ENCODE measurements at places on chromosomes 1 and 21. TPM values are rescaled to one million over a fixed set of nuclear protein-coding genes. Genes with fewer than 3 reads are reported as not detected.

DNA sequence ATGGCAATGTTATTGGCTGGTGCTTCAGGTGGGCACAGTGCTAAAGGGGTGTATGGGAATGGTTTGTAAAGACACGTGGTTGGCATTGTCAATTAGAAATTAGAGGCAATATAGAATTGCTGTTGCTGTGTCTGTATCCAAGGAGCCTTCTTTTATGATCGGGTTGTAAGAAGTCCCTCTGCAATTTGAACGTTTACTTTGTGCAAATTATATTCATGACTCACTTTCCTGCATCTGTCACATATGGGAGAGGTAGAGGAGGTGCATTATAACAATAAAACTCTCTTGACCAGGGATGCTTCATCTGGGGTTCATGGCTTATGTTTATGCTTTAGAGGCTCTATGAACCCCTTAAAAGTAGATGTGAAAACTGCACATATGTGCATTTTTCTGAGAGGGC is 130.4 kb upstream of the DNAH14 start:
- no peak overlapping the region for H3K4me3 ChIP-seq
- H3K36me3 ChIP-seq, result no peaks in the 10 kb centered on the region
- no peak for DNase-seq
- no peak overlapping the region for H3K27ac ChIP-seq
- no peaks in the 10 kb centered on the region for H3K27me3 ChIP-seq

- no peaks in the 10 kb centered on the region for H3K4me1 ChIP-seq
- DNase-seq, result no peak
- no peaks in the 10 kb centered on the region for H3K36me3 ChIP-seq
- H3K4me3 ChIP-seq, result no peak overlapping the region
- H3K27me3 ChIP-seq, result no peaks in the 10 kb centered on the region
These were observed 482.2 kb downstream of the CAMTA1 start for GRCh38 chr1:7267493-7267892.

Gene LCE2A
- not detected for total RNA-seq

GRCh38 chr1:38487396-38487795 is 372.2 kb downstream of the RRAGC start:
- H3K36me3 ChIP-seq, result no peaks in the 10 kb centered on the region
- H3K4me3 ChIP-seq, result no peak overlapping the region
- peaks cover under 1% of the 10 kb centered on the region for H3K4me1 ChIP-seq

- no peak for DNase-seq
- H3K4me1 ChIP-seq, result peaks cover 48% of the 10 kb centered on the region
- no peaks in the 10 kb centered on the region for H3K27me3 ChIP-seq
- no peaks in the 10 kb centered on the region for H3K36me3 ChIP-seq
These were observed 1.5 kb downstream of the MOB3C start for GRCh38 chr1:46615088-46615487.

Gene CHIA
- not detected for total RNA-seq
